ENCODE measurements at places on chromosomes 1 and 21. TPM values are rescaled to one million over a fixed set of nuclear protein-coding genes. Genes with fewer than 3 reads are reported as not detected.

- H3K36me3 ChIP-seq: no peaks in the 10 kb centered on the region
- H3K27me3 ChIP-seq: peaks cover 2% of the 10 kb centered on the region
- no peak overlapping the region for H3K4me3 ChIP-seq
- DNase-seq: no peak
- no peaks in the 10 kb centered on the region for H3K4me1 ChIP-seq
Measured at GRCh38 chr1:85087659-85088407, 39.5 kb upstream of the MCOLN3 start.

- peaks cover 16% of the 10 kb centered on the region for H3K4me1 ChIP-seq
- no peak overlapping the region for H3K4me3 ChIP-seq
- no peaks in the 10 kb centered on the region for H3K36me3 ChIP-seq
- no peak for DNase-seq
- H3K27me3 ChIP-seq: no peaks in the 10 kb centered on the region
Measured at GRCh38 chr21:36850372-36850771, 116.1 kb downstream of the HLCS start.

DNA sequence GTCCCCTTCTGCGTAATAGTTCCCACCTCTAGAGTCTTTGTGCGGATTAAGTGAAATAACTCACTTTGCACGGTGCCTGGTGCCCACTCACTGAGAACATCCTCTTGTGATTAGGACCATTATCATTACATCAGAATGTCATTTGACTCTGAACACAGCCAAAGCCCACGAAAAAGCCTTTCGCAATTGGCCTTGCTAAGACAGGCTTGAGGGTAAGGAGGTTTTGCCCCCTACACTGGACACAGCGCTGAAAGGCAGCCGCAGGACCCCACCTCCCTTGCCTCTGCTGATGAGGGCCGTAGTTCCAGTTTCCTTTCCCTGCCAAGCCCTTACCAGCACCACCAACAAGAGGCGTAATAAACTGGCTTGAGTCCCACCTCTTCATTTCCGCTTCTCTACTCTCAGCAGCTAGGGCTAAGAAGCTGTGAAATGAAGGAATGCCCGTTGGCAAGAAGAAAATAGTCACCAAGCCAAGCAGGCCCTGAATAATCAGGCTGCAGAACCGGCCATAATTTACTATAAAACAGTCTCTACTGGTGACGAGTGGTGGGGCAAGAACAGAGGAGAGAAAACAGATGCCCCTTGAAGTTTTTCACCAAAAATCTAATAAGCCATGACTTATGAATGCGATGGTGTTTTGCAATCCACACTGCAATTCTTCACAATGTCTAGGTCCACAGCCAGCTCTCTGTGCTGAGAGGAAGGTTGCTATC lies 53.1 kb downstream of the SH3GLB1 start:
- no peaks in the 10 kb centered on the region for H3K36me3 ChIP-seq
- H3K27ac ChIP-seq: no peak overlapping the region
- no peak overlapping the region for H3K4me3 ChIP-seq
- H3K4me1 ChIP-seq: no peaks in the 10 kb centered on the region
- peak; percentile 77 for DNase-seq

DNA sequence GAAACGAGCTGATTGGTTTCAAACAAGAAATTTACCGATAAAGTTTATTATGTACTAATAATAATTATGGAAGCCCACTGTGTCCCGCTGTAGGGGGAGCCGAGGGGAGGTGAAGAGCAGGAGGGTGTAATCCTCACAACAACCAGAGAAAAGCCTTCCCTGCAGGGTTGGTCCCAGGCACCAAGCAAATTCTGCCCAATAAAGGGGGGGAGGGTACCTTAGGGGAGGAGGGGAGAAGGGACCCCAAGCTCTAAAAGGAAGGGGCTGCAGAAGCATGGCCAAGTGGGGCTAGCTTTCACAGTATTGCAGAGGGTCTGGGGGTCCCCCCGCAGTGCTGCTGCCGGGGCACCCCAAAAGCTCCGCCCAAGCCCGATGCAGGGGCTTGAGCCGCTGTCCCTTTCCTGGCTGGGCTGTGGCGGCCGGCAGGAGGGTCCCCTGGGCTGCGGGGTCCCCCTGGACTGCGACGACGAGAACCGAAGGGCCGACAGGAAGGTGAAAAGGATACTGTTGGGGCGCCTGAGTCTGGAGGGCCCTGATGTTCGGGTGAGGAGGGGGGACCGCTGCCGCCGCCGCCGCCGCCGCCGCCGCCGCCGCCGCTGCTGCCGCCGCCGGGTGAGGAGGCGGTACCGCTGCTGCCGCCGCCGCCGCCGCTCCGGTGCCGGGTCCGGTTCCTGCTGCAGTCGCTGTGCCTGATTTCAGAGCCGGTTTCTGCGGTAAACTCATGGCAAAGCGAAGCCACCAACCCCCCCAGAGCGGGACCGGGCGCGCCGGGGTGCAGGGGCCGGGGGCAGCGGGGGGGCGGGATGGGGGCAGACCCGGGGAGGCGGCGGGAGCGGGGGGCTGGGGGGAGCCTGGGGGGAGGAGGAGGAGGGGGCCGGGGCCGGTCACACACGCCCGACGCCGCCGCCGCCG lies 771 bp downstream of the EIF4G3 start:
- peak overlapping the region; percentile 67 for H3K27ac ChIP-seq
- no peak for DNase-seq
- H3K27me3 ChIP-seq: no peaks in the 10 kb centered on the region
- peaks cover 4% of the 10 kb centered on the region for H3K4me1 ChIP-seq
- peak overlapping the region; percentile 89 for H3K4me3 ChIP-seq

- H3K27ac ChIP-seq: no peak overlapping the region
- H3K27me3 ChIP-seq: peaks cover 5% of the 10 kb centered on the region
- H3K4me3 ChIP-seq: no peak overlapping the region
- H3K4me1 ChIP-seq: peaks cover 18% of the 10 kb centered on the region
- no peaks in the 10 kb centered on the region for H3K36me3 ChIP-seq
- DNase-seq: peak; percentile 4
Measured at GRCh38 chr1:30377230-30378002, 346.0 kb downstream of the MATN1 start.

- no peaks in the 10 kb centered on the region for H3K27me3 ChIP-seq
- no peak overlapping the region for H3K4me3 ChIP-seq
- no peaks in the 10 kb centered on the region for H3K4me1 ChIP-seq
- no peak for DNase-seq
- H3K27ac ChIP-seq: no peak overlapping the region
- no peaks in the 10 kb centered on the region for H3K36me3 ChIP-seq
Measured at GRCh38 chr1:10675813-10676212, 120.6 kb downstream of the CASZ1 start.

- H3K36me3 ChIP-seq: no peaks in the 10 kb centered on the region
- peaks cover 17% of the 10 kb centered on the region for H3K4me1 ChIP-seq
- H3K27me3 ChIP-seq: no peaks in the 10 kb centered on the region
- no peak overlapping the region for H3K4me3 ChIP-seq
Measured at GRCh38 chr21:32803651-32804050, 32.1 kb upstream of the PAXBP1 start.

GRCh38 chr1:37989361-37989930 lies 376 bp downstream of the SF3A3 start:
- peak overlapping the region; percentile 98 for H3K4me3 ChIP-seq
- no peaks in the 10 kb centered on the region for H3K27me3 ChIP-seq
- H3K4me1 ChIP-seq: peaks cover 2% of the 10 kb centered on the region
- peaks cover 22% of the 10 kb centered on the region for H3K36me3 ChIP-seq
- DNase-seq: peak; percentile 32
- H3K27ac ChIP-seq: peak overlapping the region; percentile 68

The HRNR gene
- total RNA-seq: not detected

The PDZK1IP1 gene
- total RNA-seq: not detected

The KRTAP12-4 gene
- not detected for total RNA-seq

The MYOM3 gene
- total RNA-seq: 1.0 TPM

The TMPRSS15 gene
- not detected for total RNA-seq

The E2F2 gene
- not detected for total RNA-seq
